Memory B cell (primary cell): ENCODE measurements at places on chromosomes 5 and 9.

DNA sequence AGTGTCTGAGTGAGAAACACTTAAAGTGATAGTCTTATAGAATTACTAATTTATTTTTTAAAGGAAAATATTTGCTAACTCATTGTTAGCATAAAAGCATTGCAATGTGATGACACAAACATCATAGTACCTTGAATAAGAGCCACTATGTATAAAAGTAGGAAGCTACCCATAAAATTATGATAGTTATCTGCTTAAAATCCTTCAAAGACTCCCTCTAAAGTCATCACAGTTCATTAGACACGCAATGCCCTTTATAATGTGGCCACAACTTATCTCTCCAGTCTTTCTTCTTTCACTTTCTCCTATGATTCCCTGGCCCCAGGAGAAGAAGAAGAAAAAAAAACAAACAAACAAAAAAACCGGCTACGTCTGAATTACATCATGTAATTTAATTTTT lies 1144.0 kb upstream of the NUDT12 start:
- H3K4me3 ChIP-seq, result no peak overlapping the region
- H3K27ac ChIP-seq, result no peak overlapping the region
- H3K27me3 ChIP-seq, result no peaks in the 10 kb centered on the region
- no peak for DNase-seq
- H3K36me3 ChIP-seq, result no peaks in the 10 kb centered on the region
- H3K4me1 ChIP-seq, result no peaks in the 10 kb centered on the region

DNA sequence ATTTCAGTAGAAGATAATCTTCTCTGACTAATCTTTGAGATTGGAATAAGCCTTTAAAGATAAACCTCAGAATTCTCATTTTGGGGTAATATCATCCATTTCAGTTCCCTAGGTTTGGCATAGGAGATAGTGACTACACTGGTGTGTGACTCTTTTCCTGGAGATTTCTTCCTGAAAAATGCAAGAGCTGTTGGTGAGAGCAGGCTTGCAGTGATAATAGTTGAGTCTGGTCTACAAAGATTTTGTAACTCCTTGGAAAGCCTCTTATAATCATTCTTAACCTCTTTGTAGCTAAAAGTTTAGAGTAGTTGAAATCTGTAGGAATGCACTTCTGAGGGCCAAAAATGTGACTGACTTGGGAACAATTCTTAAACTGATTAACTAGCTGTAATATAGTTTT lies 23.4 kb downstream of the RANBP17 start:
- H3K4me1 ChIP-seq, result no peaks in the 10 kb centered on the region
- no peaks in the 10 kb centered on the region for H3K27me3 ChIP-seq
- no peak overlapping the region for H3K4me3 ChIP-seq

DNA sequence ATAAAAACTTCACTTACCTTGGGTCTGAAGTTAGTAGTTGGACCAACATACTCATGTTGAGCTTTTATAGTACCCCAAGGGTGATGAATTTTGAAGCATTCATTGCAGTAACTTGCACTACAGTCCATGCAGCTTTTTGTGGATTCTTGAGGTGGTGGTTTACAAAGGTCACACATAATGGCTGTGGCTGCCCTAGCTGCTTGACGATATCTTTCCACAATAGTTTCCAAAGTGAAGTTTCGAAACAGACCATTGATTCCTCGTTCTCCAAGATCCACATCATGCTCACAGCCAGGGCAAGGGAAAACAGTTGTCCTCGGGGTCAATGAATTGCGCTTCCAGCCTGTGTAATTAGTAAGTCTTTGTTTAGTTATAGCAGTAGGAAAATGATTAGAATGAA lies 22.7 kb downstream of the TRIM36 start:
- H3K4me1 ChIP-seq, result no peaks in the 10 kb centered on the region
- H3K4me3 ChIP-seq, result no peak overlapping the region
- H3K27me3 ChIP-seq, result peaks cover 2% of the 10 kb centered on the region
- H3K27ac ChIP-seq, result no peak overlapping the region
- DNase-seq, result no peak
- H3K36me3 ChIP-seq, result peaks cover 8% of the 10 kb centered on the region

DNA sequence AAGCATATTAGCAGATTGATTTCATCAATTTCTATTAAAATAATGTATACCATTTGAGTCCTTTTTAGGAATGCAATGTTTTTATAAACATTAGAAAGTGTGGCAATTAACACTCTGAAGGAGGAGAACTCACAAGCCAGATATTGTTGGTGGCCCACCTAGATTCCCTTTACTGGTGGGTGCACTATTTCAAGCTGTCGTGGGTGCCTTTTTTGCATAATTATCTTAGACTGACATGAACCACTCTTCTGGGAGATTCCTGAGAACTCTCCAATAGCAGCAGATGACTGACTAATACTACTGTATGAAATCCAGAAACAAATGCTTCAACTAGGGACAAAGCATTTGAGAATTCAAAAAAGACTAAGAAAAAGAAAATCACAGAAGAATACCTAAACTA lies 526.0 kb downstream of the CDH18 start:
- no peak overlapping the region for H3K4me3 ChIP-seq
- no peak overlapping the region for H3K27ac ChIP-seq

DNA sequence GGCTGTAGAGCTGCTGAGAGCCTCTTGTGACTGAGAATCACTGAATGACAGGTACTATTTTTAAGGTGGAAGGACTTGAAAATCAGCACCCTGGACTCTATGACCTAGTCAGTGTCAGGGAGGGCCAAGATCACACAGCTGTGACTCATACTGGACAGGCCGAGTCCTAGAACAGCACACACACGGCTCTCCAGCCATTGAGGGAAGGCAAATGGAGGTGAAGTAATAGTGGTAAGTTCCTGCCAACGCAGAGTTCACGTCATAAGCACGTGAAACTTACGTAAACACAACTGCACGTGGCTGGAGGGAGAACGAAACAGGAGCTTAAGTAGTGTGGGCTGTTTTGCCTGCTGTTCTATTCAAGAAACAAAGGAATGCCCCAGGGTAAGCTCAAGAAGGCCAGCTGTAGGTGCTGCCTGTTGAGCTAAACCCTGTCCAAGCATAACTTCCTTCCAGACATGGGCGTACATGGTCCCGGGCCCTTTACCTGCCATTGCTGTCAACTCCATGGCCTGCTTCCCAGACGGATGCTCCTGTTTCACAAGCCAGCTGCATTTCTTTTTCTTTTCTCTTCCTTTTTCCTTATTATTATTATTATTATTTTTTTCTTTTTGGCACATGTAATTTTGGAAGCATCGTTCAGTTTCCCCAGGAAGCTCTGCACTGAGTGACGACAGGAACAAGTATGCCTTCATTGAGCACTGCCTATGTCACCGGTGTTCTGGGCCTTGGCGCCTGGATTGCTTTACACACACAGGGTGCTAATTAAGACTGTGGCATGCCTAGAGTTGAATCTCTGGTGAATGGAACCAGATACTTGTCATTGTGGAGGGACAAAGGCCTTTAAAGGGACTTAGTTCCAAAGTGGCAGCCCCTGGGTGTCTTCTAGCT lies 10.2 kb upstream of the LCP2 start:
- no peak overlapping the region for H3K4me3 ChIP-seq
- H3K36me3 ChIP-seq, result no peaks in the 10 kb centered on the region
- H3K4me1 ChIP-seq, result peaks cover 18% of the 10 kb centered on the region
- no peak for DNase-seq
- H3K27ac ChIP-seq, result no peak overlapping the region

GRCh38 chr5:178223828-178224335 lies 8.7 kb downstream of the PHYKPL start:
- H3K27ac ChIP-seq, result no peak overlapping the region
- no peaks in the 10 kb centered on the region for H3K27me3 ChIP-seq
- DNase-seq, result no peak

GRCh38 chr5:80884929-80885328 lies 75.2 kb upstream of the RASGRF2 start:
- H3K27ac ChIP-seq, result no peak overlapping the region
- no peaks in the 10 kb centered on the region for H3K4me1 ChIP-seq
- peaks cover 30% of the 10 kb centered on the region for H3K36me3 ChIP-seq
- H3K4me3 ChIP-seq, result no peak overlapping the region
- no peaks in the 10 kb centered on the region for H3K27me3 ChIP-seq
- DNase-seq, result no peak

GRCh38 chr5:141402553-141403243 lies at the start of gene PCDHGA9:
TSS of gene PCDHGA9 (plus strand) at chr5:141402778. CDS start at chr5:141402953, 175 bp downstream.
- no peaks in the 10 kb centered on the region for H3K4me1 ChIP-seq
- H3K27ac ChIP-seq, result no peak within 1 kb of the TSS
- no peak for DNase-seq
- peaks cover 21% of the 10 kb centered on the region for H3K27me3 ChIP-seq
- H3K36me3 ChIP-seq, result peaks cover 7% of the 10 kb centered on the region
- H3K4me3 ChIP-seq, result peak within 1 kb of the TSS; percentile 67

DNA sequence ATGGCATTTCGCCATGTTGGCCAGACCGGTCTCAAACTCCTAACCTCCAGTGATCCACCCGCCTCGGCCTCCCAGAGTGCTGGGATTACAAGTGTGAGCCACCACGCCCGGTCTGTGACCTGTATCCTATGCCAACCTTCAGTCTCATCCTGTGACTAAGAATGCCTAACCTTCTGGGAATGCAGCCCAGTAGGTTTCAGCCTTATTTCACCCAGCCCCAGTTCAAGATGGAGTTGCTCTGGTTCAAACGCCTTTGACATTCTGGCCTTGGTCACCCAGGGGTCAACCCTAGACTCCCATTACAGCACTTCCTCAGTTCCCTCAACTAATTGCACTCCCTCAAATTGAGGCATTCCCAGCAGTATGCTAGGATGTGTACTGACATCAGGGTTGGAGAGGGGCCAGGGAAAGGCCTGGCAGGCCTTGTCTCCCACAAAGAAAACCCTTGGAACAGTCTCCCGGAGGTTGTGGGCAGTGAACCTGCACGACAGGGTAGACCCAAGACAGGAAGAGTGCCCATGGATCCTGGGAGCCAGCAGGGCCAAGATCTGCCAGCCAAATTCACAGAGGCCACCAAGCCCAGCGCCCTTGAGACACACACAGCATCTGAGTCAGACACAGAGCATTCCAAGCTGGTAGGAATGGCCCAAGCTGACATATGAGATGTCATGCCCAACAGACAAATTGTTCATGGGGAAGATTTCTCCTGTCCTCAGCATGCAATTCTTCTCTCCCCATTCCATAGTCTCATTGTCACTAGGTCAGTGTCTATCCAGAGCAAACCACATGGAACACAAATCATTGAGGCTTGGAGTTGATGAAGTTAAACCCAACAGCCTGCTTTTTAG lies 24.9 kb upstream of the SMU1 start:
- no peaks in the 10 kb centered on the region for H3K36me3 ChIP-seq
- H3K4me3 ChIP-seq, result no peak overlapping the region
- H3K27me3 ChIP-seq, result no peaks in the 10 kb centered on the region
- H3K27ac ChIP-seq, result no peak overlapping the region

- no peaks in the 10 kb centered on the region for H3K27me3 ChIP-seq
- H3K4me1 ChIP-seq, result peaks cover 10% of the 10 kb centered on the region
- no peak overlapping the region for H3K4me3 ChIP-seq
- peaks cover 14% of the 10 kb centered on the region for H3K36me3 ChIP-seq
- peak overlapping the region; percentile 78 for H3K27ac ChIP-seq
Observed at GRCh38 chr5:57097526-57097925, 76.3 kb upstream of the GPBP1 start.

DNA sequence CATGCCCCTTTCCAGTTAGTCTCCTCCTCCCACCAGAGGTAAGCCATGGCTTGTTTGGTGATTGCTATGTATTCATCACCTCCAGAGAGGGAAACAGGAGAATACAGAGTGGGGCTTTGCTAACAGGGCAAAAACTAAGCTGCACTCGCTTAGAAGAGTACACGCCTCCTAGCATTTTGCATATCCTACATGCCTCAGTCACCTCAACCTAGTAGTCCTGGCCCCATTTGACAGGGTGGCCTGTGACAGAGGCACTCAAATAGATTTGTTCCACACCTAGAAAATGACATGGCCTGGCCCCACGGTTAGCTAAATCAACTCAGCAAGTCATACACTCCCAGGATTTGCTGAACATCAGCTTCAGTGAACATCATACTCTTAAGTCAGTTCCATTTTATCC lies 90.7 kb downstream of the CYFIP2 start:
- H3K4me1 ChIP-seq, result peaks cover 7% of the 10 kb centered on the region
- H3K27ac ChIP-seq, result no peak overlapping the region
- H3K27me3 ChIP-seq, result no peaks in the 10 kb centered on the region
- H3K36me3 ChIP-seq, result peaks cover 49% of the 10 kb centered on the region

DNA sequence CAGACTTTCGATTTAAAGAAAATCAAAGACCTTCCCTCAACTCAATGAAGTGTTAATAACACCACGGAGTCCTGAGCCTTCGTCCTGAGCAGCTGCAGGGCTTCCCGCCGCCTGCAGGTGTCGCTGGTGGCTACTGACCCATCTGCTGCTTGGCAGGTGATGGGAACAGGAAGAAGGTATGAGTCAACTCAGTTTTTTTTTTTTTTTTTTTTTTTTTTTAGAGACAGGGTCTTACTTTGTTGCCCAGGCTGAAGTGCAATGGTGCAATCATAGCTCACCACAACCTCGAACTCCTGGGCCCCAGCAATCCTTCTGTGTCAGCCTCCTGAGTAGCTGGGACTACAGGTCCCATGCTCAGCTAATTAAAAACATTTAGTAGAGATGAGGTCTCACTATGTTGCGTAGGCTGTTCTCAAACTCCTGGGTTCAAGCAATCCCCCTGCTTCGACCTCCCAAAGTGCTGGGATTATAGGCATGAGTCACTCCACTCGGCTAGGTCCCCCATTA lies 185.7 kb upstream of the IL12B start:
- H3K27me3 ChIP-seq, result no peaks in the 10 kb centered on the region
- peaks cover 7% of the 10 kb centered on the region for H3K4me1 ChIP-seq
- no peak overlapping the region for H3K4me3 ChIP-seq
- peak; percentile 46 for DNase-seq
- peaks cover 5% of the 10 kb centered on the region for H3K36me3 ChIP-seq
- no peak overlapping the region for H3K27ac ChIP-seq

GRCh38 chr5:16916262-16916878 lies 19.7 kb downstream of the MYO10 start:
- no peaks in the 10 kb centered on the region for H3K4me1 ChIP-seq
- no peaks in the 10 kb centered on the region for H3K36me3 ChIP-seq
- no peak overlapping the region for H3K27ac ChIP-seq
- DNase-seq, result no peak
- H3K4me3 ChIP-seq, result no peak overlapping the region

GRCh38 chr9:92185681-92186080 lies 70.5 kb upstream of the SPTLC1 start:
- H3K27me3 ChIP-seq, result peaks cover 21% of the 10 kb centered on the region
- H3K36me3 ChIP-seq, result no peaks in the 10 kb centered on the region
- H3K4me3 ChIP-seq, result no peak overlapping the region
- no peaks in the 10 kb centered on the region for H3K4me1 ChIP-seq
- no peak for DNase-seq

GRCh38 chr5:1058988-1059883 lies 50.6 kb downstream of the NKD2 start:
- peaks cover 6% of the 10 kb centered on the region for H3K36me3 ChIP-seq
- H3K27ac ChIP-seq, result no peak overlapping the region
- no peak for DNase-seq
- no peak overlapping the region for H3K4me3 ChIP-seq
- H3K27me3 ChIP-seq, result no peaks in the 10 kb centered on the region
- no peaks in the 10 kb centered on the region for H3K4me1 ChIP-seq

GRCh38 chr9:127526655-127527559 lies 75.6 kb downstream of the LRSAM1 start:
- no peak for DNase-seq
- H3K27me3 ChIP-seq, result peaks cover 4% of the 10 kb centered on the region
- no peak overlapping the region for H3K4me3 ChIP-seq
- H3K27ac ChIP-seq, result no peak overlapping the region
- H3K4me1 ChIP-seq, result no peaks in the 10 kb centered on the region
- peaks cover 3% of the 10 kb centered on the region for H3K36me3 ChIP-seq
